ENCODE measurements at places on chromosomes 6 and 20.

DNA sequence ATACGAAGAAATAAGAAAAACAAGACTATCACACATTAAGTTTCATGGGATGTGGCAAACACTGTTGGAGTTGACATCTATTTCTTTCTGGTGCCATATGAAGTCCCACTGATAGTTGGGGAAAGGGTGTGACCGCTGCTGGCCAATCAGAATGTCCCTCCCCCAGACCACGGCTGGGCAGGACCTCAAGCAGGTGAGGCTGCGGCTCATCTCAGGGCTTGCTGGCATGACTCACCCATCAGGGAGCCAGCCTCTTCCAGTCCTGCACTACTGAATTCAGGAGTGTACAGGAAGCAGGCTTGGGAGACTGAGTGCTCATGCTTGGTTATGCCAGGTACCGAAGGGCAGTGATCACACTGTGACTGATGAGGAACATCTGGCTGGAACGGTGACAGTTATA lies 18.9 kb downstream of the PREP start:
- no peak for DNase-seq

DNA sequence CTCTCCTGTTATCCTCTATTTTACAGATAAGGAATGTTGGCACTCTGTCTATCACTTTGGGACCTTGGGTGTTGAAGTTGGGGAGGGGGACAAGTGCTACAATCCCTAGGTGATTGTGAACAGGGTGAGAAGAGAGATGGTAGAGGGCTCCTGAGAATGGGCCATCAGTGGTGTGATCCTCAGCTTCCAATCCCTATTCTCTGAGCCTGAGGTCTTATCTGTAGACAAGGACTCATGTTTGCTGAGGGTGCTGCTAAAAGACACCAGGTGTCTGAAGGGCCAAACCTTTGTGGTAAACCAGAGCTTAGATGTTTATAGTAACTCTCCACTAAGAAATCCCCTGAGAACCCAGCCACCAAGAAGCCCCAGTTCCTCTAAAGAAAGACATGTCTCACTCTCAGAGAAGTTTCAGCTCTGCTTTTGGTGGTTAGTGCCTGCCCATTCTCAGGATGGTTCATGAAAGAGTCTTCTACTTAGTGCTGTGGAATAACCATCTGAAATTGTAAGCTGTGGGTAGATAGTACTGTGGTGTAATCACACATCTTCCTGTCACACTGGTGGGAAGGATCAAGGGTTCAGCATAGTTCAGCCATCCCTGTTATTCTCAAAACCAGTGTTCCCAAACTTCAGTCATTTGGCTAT lies 58.2 kb upstream of the IL20RA start:
- DNase-seq = peak; percentile 20

- DNase-seq = no peak
Measured at GRCh38 chr20:31860390-31861134, 9.8 kb downstream of the DUSP15 start.

- DNase-seq = no peak
Measured at GRCh38 chr6:29709188-29709587, 14.0 kb upstream of the HLA-F start.

GRCh38 chr6:153131037-153131981 lies at the start of gene RGS17:
TSS of gene RGS17 (minus strand) at chr6:153131282. CDS start at chr6:153044018, 87,264 bp downstream.
- DNase-seq = peak; percentile 22

- DNase-seq = no peak
Measured at GRCh38 chr6:33989016-33989854, 156.7 kb downstream of the GRM4 start.

GRCh38 chr6:75467966-75468365 lies 25.6 kb downstream of the FILIP1 start:
- no peak for DNase-seq

DNA sequence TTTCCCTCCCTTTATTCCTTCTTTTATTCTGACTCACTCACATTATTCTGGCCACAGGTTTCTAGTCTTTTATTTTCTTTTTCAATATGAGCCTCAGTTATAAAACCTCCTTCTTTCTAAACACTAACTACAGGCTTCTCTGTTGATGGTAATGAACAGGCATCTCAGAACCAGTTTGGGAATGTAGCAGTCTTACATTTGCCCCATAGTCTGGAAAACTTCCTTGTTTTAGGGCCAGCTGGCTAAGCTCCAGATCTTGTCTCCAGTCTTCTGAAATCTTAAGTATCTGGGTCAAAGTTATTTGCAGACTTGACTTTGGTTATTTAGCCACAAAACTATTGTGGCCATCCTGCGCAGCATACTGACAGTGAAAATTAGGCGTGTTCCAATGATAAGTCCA lies 97.0 kb upstream of the MAN1A1 start:
- no peak for DNase-seq

DNA sequence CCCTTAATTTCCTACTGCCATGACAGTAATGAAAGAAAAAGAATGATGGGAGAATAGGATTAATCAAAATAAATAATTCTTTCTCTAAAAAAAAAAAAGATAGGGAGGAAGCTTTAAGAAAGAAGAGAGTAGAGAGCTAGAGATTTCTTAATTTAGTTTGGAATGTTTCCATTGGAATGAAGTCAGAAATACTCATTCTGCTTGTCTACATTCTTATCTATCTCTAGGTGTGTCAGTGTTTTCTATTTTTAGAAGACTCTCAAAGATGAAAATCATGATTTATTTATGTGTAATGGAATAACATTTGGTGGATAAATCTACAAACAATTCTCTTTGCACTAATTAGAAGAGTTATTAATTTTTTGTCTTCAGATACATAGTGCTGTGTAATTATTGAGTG lies 38.0 kb upstream of the HIVEP1 start:
- no peak for DNase-seq

DNA sequence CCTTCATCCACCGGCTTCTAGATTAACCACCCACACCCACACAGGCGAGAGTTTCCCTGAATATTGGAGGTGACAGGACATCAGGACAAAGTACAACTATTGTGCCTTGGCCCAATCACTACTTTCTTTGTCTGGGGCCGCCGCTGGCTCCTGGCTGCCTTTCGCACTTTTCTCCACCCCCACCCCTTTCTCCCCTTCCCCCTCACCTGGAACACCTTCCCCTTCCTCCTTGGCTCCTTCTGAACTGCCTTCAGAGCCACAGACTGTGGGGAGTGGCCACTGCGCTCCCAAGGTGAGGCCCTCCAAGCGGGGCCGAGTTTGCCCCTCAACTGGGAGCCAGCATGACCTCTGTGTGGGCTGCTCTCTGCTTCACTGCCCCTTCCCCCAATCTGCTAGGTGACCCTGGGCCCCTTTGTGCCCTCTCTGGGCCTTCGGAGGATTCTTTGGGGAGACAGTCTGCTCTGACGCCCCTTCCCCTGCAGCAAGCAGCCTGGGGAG lies 3.0 kb upstream of the VEGFA start:
- DNase-seq = no peak

- DNase-seq = peak; percentile 2
Measured at GRCh38 chr6:28212510-28213212, 12.4 kb upstream of the ZSCAN9 start.

DNA sequence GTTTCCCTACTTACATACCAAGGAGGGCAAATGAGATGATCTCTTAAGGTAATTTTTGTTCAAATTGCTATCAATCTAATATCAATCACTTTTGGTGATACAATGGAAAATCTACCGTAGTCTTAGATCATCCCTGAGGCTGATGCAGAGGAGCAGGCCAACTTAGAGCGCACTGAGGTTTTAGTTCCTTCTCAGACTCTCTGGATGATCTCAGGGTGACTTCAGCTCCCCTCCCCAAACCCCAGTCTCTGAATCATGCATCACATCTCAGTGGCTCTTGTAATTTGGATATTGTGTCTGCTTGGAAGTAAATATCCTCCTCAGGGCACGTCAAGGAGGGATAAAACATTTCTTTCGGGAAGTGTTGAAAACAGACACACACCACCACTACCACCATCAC lies 5.9 kb downstream of the TUBB2B start:
- DNase-seq = no peak

- no peak for DNase-seq
Measured at GRCh38 chr6:68990317-68990716, 355.2 kb downstream of the ADGRB3 start.

DNA sequence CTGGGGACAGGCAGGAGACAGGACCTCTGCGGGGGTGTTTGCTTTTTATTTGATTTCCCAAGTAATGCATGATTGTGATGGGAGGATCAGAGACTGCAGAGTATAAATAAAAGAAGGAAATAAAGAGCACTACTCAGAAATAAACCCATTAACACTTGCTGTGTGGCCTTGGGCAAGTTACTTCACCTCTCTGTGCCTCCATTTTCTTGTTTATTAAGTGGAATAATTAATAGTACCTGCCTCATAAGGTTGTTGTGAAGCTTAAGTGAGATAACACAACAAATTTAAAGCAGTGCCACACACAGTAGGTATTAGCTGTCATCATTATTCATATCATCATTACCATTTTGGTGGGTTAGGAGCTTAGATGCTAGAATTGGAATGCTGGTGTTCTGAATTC lies 8.1 kb downstream of the CEBPB start:
- DNase-seq = no peak

DNA sequence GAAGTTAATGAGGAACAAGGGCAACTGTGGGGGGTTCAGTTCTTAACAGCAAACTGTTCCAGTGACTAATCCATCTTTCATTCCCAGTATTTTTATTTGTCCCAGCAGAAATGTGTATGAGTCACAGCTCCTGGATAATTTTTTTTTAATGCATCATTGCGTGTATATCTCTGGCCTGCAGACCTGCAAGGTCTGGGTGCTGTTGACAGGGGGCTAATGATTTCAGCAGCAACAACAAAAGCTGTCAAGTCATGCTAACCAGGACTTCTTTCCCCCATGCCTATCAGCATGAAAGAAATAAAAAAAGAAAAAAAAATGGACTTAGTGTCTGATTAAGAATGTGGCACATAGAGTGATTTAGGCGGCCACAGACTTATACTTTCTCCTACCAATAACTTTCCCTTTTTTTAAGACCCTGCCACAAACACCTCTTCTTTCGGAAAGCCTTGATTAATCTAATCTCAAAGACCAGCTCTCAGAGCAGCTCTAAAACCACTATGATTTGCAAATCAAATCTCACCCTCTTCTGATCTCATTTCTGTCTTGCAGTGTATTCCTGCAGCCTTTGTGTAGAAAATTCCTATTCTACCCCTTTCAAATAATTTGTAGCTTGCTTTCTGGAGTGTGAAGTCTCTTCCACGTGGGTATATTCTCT lies 14.2 kb upstream of the PREX1 start:
- DNase-seq = no peak

GRCh38 chr6:10556992-10557391 lies 35.8 kb downstream of the GCNT2 start:
- no peak for DNase-seq

DNA sequence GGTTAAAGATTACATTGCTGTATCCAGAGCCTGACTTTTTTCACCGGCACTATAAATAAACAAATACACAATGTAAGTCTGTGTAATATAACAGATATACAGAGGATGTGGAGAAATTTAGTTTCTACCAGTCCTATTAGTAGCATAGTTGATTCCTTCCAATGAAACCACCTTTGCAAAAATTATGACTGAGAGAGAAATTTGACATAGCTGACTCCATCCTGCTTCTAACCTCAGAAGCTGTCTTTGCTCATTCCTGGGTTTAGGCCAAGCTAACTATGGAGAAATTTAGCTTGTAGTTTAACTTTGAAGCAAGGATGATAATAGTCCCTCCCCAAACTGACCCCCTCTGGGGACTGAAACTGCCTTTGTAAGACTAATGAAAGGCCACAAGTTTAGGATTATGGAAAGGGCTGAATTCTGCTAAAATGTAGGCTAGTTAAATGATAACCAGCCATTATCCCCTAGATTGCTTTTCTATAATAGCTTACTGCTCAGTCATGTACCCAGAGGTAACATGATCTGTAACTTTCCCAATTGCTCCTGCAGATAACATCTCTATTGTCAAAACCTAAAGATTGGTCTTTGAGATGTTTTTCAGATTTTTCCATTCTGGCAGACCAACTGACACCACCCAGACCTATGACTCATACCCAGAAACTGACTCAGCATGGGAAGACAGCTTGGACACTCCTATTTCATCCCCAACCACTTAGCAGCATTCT lies 172.8 kb upstream of the ARG1 start:
- no peak for DNase-seq

DNA sequence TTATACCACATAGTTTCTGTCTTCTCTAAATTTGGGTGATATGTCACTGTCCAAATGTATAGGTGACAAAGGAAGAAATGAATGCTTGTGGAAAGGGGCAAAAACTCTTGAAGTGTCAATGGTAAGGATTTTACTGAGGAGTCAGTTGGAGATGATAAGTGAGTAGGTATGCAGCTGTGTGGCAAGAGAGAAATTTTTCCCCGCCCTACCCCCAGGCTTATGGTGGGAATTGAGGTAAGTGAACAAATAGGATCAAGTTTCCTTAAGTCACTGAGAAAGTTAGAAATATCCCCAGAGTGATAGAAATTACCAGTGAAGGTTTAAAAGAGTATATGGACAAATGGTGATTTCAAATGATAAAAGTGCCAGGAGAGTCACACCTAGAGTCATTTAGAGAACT lies 11.8 kb downstream of the DSE start:
- DNase-seq = no peak

DNA sequence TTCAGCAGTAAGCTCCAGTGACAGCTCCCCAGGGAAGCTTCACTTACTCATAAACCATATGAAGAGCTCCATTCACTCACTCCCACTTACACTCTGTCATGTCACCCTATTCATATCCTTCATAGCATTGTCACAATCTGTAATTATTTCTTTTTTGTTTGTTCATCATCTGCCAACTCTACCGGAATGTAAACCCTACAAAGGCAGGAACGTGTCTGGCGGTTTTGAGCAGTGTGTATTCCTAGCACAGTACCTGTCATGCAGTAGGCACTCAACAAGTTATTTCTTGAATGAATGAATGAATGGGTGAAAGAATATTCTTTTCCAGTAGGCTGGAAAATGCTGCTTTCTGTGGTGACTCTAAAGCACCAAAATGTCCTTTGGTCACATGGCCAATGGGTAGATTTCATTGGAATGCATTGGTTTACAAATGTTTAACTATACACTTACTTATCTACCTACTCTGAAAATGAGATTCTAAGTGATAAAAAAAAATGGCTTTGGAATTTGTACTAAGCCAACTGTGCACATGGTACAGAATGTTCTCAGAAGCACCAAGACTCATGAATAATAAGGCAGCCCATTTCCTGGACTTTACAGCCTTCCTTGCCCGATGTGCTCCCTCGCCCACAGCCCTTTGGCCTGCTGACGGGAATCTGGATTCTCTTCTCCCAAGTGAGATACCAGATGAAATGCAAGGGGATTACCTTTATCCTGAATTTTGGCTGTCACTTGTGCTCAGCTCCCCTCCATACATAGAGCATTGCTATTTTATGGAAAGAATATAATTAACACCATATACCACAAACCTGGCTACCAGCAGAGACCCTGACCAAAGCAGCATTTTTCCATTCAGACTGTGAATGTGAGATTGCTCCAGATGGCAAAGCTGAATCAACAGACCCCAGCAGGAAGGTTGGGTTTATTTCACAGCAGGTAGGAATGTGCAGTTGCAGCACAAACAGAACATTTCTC lies 273.3 kb downstream of the ALDH8A1 start:
- no peak for DNase-seq

All from CD4-positive, alpha-beta T cell treated with Interleukin-12 subunit alpha and Interleukin-12 subunit beta, for 1 hour (primary cell).